ENCODE measurements at places on chromosomes 16 and 17. TPM values are rescaled to one million over a fixed set of nuclear protein-coding genes. Genes with fewer than 3 reads are reported as not detected.

DNA sequence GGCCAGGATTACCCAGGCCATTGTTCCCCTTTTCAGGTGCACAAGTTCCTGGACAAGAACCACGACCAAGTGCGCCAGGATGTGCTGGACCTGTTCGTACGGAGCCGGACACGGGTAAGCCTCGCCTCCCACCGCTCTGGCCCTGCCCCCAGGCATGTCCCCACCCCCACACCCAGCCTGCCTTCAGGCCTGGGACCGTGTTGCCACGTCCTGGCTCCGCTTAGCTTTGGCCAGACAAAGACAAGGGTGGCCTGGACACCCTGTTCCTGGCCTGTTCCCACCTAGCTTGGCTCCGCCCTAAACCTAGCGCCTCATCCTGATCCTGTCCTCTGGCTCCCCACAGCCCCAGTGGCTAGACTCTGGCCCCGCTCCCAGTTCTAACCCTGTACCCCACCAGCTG lies 30.9 kb downstream of the MYO15A start:
- no peaks in the 10 kb centered on the region for H3K4me1 ChIP-seq
- DNase-seq = no peak
- no peak overlapping the region for H3K27ac ChIP-seq
- H3K27me3 ChIP-seq = no peaks in the 10 kb centered on the region
- no peaks in the 10 kb centered on the region for H3K36me3 ChIP-seq

DNA sequence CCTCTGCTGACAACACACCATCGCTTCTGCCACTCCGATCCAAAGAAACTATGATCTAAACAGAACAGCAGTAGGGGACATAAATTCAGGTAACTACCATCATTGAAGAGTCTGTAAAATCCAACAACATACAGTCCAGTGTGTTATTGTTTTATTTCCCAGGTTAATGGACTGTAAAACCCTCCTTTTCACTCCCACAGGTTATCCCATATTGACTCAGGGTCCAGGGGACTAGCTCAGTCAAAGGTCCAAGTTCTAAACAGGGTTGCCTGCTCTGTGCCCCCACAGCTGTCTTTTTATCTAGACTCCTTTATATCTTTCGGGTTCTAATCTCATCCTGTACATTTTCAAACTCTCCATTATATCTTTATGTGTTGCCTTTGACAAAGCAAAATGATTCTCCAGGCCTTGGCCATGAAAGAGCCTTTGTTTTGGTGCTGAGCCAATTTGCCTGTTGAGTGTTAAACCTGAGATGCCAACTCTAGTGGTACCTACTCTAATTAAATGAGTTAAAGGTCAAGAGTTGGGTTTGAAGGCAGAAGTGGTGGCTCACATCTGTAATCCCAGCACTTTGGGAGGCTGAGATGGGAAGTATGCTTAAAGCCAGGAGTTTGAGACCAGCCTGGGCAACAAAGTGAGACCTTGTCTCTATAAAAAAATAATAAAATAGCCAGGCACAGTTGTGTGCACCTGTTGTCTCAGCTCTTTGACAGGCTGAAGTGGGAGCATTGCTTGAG lies 80.5 kb downstream of the SNX11 start:
- H3K4me1 ChIP-seq = no peaks in the 10 kb centered on the region
- no peak overlapping the region for H3K4me3 ChIP-seq
- no peak for DNase-seq
- no peak overlapping the region for H3K27ac ChIP-seq

- H3K27ac ChIP-seq = no peak overlapping the region
- H3K27me3 ChIP-seq = no peaks in the 10 kb centered on the region
- no peak for DNase-seq
- H3K36me3 ChIP-seq = no peaks in the 10 kb centered on the region
Observed at GRCh38 chr16:78773291-78773702, 673.8 kb downstream of the WWOX start.

DNA sequence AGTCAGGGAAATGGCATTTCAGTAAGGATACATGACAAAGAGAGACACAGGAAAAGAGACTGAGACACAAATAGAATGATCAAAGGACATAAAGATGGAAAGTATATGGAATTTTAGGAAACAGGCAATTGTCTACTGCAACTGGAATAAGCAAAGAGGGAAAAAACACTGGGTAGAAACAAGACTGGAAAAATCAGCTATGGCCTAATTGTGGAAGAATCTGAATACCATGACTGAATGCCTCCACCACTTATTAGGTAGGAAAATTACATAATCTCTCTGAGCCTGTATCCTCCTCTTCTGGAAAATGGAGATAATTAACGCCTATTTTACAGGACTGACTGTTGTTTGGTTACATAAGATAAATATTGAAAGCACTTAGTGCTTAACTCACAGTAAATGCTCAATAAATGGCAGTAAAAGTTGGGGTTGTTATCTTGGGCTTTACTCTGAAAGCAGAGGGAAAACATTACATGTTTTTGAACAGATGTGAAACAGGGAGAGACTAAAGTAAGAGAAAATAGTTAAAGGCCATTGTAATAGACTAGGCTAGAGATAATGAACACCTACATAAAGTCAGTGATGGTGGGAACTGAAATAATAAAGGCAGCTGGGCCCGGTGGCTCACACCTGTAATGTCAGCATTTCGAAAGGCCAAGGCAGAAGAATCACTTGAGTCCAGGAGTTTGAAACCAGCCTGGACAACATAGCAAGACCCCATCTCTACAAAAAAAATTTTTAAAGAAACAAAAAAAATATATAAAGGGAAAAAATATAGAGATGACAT lies 63.5 kb upstream of the C17orf78 start:
- H3K27me3 ChIP-seq = no peaks in the 10 kb centered on the region
- H3K27ac ChIP-seq = no peak overlapping the region
- H3K4me3 ChIP-seq = no peak overlapping the region
- H3K36me3 ChIP-seq = peaks cover 4% of the 10 kb centered on the region

DNA sequence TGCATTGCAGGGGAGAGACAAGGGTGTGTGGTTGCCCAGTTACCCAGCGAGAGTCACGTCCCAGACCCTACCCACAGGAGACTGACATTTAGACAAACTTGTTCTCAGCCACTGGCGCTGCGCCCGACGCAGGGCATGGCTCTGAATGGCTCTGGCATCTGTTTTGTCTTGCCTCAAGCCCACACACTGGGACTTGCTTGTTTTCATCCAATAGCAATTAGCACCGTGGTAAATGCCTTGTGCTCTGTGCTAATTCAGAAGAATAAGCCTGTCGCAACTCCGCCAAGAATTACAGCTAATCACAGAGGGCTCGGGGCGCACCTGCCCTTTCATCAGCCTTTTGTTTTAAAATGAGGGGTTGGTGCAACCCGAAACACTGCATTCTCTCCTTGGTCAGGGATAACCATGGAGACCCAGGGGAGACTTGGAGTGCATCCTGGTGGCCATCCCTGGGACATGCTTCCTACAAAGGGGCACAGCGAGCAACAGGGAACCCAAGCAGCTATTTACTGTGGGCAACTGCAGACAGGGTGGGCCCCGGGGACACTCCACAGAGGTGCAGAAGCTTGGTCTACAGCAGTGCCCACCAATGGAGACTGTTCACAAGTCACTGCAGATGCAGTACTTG lies 220.6 kb upstream of the ZFHX3 start:
- no peak overlapping the region for H3K4me3 ChIP-seq
- H3K36me3 ChIP-seq = no peaks in the 10 kb centered on the region
- no peaks in the 10 kb centered on the region for H3K27me3 ChIP-seq
- H3K4me1 ChIP-seq = no peaks in the 10 kb centered on the region
- no peak for DNase-seq

DNA sequence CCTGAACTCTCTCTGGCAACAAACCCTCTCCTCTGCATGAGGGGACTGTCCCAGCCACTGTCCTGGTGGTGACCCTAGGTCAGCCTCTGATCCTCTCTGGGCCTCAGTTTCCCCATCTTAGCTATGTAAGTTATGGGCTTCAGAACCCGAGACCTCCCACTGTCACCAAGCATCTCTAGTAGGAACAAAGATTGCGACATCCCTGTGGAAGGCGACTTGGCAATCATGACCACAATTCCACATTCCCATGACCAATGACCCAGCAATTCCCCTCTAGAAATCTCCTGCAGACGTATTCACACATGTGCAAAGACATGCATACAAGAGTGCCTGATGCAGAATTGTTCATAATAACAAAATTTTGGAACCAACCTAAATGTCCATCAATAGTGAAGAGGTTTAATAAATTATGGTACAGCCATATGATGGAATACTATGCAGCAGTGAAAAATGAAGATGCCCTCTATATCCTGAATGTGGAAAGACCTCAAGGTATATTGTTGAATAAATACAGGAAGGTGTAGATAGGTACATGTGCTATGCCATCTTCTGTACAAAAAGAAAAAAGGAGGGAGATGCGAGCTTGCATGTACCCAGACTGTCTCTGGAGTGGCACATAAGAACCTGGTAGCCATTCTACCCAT lies 21.2 kb downstream of the CNGB1 start:
- H3K27ac ChIP-seq = no peak overlapping the region
- H3K36me3 ChIP-seq = no peaks in the 10 kb centered on the region
- no peak for DNase-seq
- no peaks in the 10 kb centered on the region for H3K4me1 ChIP-seq
- H3K4me3 ChIP-seq = no peak overlapping the region

DNA sequence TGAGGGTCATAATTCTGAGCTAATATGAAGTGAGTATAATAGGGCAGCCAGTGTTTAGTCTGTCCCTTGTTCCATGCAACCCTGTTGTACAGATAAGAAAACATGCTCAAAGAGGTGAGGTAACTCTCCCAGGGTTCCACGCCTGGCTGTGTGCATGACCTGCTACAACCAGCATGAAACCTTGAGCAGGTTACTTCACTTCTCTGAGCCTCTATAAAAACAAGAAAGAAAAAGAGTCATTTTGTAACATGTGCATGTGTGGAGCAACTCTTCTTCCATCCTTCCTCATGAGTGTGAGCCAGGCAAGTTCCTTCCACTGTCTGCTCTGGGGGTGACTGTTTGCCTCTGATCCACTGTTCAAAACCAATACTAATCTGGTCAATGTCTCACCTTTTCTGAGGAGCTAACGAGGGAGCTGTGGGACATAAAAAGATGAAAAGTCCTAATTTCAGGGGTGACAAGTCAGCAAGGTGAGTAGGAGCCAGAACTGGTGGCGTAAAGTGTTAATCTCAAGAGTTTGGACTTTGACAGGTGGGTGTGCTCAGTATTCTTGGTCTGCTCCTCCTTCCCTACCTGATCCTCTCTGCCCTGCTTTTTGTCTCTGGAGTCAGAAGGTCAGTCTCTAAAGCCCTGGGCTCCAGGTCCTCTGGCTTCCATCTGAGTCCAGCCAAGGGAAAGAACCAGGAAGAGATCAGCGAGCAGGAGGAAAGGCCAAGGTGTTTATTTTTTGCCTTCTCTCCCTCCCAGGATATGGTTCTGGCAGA lies 21.5 kb downstream of the GFOD2 start:
- H3K4me3 ChIP-seq = no peak overlapping the region
- H3K27me3 ChIP-seq = no peaks in the 10 kb centered on the region

GRCh38 chr17:28744972-28745785 lies 1.4 kb downstream of the TRAF4 start:
- peaks cover 32% of the 10 kb centered on the region for H3K4me1 ChIP-seq
- H3K4me3 ChIP-seq = peak overlapping the region; percentile 88
- H3K27ac ChIP-seq = peak overlapping the region; percentile 99
- H3K27me3 ChIP-seq = no peaks in the 10 kb centered on the region
- no peaks in the 10 kb centered on the region for H3K36me3 ChIP-seq

DNA sequence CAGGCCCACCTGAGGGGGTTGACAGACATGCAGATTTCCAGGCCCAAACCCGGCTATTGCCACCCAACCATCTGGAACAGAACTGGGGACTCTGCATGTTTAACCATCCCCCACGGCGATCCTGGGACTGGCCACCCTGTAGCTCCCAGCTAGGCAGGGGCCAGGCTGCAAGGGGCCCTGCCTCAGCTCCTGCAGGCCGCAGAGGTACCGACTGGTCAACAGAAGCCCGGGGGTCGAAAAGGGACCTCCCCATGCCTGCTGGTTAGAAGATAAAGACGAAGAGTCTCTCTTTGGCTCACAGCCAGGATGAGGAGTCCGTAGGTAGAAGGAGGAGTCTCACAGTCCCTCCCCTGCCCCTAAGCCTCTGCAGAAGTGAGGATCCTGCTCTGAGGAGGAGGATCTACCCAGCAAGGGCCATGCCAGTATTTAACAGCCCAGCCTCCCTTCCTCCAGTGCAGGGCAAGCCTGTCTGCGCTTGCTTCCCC lies 223.4 kb upstream of the TNRC6C start:
- H3K4me3 ChIP-seq = no peak overlapping the region
- H3K4me1 ChIP-seq = peaks cover 16% of the 10 kb centered on the region
- H3K27ac ChIP-seq = peak overlapping the region; percentile 49

DNA sequence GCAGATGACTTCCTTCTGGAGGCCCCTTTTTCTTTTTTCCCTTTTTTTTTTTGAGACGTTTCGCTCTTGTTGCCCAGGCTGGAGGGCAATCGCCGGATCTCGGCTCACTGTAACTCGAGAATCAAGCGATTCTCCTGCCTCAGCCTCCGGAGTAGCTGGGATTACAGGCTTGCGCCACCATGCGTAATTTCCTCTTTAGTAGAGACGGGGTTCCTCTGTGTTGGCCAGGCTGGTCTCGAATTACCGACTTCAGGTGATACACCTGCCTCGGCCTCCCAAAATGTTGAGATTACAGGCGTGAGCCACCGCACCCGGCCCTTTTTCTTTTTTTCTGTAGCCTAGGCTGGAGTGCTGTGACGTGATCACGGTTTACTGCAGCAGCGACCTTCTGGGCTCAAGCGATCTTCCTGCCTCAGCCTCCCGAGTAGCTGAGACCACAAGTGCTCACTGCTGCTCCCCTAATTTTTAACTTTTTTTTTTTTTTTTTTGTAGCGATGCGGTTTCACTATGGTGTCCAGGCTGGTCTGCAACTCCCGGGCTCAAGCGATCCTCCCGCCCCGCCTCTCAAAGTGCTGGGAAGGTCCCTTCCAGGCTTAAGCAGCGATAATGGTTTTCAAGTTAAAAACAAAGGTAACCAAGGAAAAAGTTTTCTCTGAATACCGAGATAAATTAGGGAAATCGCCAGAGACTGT lies 956 bp upstream of the IST1 start:
- peak overlapping the region; percentile 98 for H3K27ac ChIP-seq
- peaks cover 9% of the 10 kb centered on the region for H3K4me1 ChIP-seq
- H3K36me3 ChIP-seq = no peaks in the 10 kb centered on the region
- peak overlapping the region; percentile 64 for H3K4me3 ChIP-seq

DNA sequence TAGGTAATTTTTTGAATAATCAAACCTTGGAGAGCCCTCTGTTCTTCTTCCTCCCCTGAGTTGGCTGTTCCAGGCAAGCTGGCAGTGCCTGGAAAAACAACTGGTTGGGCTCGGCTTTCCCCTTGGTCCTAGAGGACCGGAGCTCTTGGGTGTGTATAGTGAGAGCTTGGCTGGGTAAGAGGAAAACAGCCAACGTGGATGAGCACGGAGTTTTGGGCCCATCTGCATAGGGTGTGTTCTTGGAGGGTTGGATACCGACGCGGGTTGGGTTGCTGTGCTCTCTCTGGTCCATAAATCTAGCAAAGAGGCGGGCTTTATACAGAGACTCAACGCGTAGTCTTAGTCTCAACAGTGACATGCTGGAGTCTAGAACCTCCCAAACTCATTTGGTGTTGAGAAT lies 23.2 kb downstream of the ITGB3 start:
- H3K27me3 ChIP-seq = no peaks in the 10 kb centered on the region
- peaks cover 18% of the 10 kb centered on the region for H3K4me1 ChIP-seq
- no peak overlapping the region for H3K4me3 ChIP-seq
- DNase-seq = no peak

- no peak overlapping the region for H3K27ac ChIP-seq
- DNase-seq = no peak
- no peaks in the 10 kb centered on the region for H3K27me3 ChIP-seq
- H3K4me3 ChIP-seq = no peak overlapping the region
- H3K36me3 ChIP-seq = no peaks in the 10 kb centered on the region
Observed at GRCh38 chr17:43453331-43453812, 30.4 kb upstream of the DHX8 start.

TRAPPC1 gene
- total RNA-seq = 45.4 TPM

SLC16A13 gene
- 9.1 TPM for total RNA-seq

GOSR2 gene
- total RNA-seq = 125 TPM

SYT17 gene
- 4.2 TPM for total RNA-seq

NLRC5 gene
- 47.6 TPM for total RNA-seq

CNTNAP1 gene
- total RNA-seq = 5.0 TPM

TBC1D3H gene
- not detected for total RNA-seq

TRPV3 gene
- 19.3 TPM for total RNA-seq

ARL5C gene
- not detected for total RNA-seq

Measured in Peyer's patch (tissue), 4 donors.